GM20000 (cell line): ENCODE measurements at places on chromosomes 3 and 15.

GRCh38 chr15:85402195-85402881 is 21.9 kb downstream of the AKAP13 start:
- DNase-seq: no peak

DNA sequence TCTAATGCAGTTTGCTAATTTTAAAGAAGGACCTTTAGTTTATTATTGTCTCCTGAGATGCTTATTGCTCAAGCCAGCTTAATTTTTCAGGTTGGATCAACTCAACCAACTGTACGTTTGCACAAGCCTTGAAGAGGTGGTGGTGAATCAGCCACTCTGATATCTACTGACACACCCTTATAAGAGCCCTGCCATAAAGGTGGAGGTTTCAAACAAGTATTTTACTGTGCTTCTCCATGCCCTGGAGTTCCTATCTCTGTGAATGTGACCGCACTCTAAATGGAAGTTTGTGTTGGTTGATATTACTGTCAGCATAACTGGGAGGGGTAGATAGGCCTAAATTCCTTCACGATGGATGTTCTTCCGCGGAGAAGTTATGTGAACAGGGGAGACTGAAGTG is 297.3 kb upstream of the UBE2E1 start:
- no peak for DNase-seq

GRCh38 chr3:98130421-98130820 is at the start of gene OR5H1:
Gene OR5H1, plus strand, starts transcription at chr3:98130721. Its CDS starts 1,977 bp downstream, at chr3:98132698.
- DNase-seq: no peak

DNA sequence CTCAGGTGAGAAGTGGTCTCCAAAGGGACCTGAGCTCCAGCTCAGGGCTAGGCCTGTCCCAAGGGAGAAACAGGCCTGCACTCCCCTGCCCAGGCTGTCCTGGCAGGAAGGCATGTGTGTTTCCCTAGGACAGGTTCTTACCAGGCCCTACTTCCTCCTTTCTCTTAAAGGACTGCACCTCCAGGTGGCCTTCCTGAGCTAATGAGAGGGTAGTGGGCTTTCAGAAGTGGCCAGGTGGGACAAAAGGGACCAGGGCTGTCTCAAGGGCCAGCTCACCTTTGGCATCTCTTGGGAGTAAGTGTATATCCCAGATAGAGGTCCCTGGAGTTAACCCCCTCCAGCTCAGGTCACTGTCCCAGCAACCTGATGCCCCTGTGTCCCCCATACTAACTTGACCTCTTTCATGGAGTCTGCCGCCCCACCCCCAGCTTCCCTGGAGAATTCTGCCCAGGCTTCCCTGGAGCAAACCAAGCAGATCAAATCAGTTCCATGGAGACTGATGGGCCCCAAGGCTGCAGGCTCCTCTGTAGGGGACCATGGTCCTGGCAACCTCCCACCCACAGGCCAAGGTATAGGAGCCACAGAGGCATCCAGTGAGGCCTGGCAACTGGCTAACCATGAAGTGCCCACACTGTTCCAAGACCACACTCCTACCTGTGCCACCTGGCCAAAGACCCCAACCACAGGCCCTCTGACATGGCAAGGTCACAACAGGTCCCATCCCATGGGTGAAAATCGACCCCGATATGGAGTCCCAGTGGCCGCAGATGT is 67.6 kb downstream of the ZNF445 start:
- DNase-seq: no peak

DNA sequence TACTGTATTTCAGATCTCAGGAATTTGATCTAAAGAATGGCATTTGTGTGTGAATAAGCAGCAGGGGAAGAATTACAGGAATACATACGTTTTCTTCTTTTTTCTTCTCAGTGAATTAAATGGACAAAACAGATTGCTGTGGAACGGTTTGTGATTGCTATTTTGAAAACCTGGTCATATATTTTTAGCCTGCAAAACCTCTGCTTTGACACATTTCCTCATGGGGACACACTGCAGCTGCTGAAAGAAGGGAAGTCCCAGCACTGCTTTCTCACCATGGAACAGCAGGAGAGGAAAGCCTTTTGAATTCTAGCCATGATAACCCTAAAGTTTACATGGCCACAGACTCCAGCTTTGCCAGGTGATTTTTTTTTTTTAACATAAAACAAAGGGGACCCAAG is 315.0 kb downstream of the OXSM start:
- no peak for DNase-seq

DNA sequence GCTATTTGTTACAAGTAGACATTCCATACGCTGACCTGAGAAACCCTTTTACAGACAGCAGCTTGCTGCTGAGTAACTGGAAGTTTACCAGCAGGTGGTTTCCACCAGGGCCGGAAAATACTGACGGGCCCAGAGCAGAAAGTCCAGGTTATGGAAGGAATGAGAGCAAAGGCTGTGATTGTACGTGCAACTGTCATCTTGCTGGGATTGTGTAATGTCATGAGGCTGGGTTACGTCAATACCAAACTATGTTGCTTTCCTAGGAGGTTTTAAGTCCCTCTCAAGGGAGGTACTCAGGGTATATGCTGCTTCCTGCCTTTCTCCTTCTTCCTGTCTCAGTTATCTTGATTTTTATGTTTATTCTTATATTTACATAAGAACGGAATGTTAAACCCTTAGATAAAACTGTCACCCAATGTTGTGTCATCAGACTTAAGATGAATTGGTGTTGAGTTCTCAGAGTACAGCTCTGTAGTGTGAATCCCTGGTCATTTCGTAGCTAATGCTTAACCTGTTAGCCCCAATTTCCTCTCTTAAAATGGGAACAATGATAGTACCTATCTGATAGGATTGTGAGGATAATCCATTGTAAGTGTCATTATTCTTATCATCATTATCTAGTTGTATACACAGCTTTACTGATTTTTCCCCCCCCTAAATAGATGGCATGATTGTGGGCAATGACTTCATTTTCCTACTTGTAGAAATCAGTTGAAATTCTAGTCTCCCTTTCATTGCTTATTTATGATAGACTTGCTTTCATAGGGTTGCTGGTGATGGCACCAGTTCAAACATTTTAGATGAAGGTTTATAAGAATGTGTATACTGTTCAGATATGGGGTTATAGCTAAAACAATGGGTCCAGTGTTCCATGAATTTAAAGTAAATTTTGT is 101.4 kb downstream of the FNDC3B start:
- no peak for DNase-seq

DNA sequence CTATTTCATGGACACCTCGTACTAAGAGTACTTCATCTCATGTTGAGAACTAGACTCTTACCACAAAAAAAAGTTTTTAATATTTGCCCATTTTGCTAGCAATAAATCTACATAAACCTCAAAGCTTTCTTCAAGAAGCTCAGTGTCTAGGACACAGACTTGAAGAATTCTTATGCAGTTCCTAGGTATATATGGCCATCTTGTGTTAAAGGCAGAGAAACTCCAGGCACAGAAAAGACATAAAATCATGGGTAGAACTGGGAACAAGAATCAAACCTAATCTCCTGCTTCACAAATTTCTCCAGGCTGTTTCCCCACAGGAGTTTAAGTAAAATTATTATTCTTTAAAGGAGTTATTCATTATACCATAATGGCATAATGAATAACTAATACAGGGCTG is 4.4 kb downstream of the MBD4 start:
- DNase-seq: no peak

GRCh38 chr15:69297642-69298353 is 914 bp upstream of the PAQR5 start:
- DNase-seq: no peak

DNA sequence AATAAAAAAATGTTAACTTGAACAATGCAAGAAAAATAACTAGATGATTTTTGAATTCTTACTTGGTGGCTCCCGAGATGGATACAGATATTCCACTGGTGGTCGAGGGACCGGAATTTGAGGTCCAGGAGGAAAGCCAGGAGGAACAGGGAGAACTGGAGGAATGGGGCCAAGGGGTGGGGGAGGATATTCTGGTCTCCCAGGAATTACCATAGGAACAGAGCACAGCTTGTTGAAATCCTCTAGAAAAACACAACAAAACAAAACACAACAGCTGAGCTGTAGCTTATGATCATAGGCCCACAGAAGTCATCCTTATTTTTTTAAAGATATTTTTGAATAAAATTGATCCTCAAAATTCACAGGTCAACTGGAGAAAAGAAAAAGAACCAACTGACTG is 129.4 kb downstream of the FBN1 start:
- no peak for DNase-seq

- no peak for DNase-seq
These were observed 1042.7 kb downstream of the PLOD2 start for GRCh38 chr3:145118303-145118702.

DNA sequence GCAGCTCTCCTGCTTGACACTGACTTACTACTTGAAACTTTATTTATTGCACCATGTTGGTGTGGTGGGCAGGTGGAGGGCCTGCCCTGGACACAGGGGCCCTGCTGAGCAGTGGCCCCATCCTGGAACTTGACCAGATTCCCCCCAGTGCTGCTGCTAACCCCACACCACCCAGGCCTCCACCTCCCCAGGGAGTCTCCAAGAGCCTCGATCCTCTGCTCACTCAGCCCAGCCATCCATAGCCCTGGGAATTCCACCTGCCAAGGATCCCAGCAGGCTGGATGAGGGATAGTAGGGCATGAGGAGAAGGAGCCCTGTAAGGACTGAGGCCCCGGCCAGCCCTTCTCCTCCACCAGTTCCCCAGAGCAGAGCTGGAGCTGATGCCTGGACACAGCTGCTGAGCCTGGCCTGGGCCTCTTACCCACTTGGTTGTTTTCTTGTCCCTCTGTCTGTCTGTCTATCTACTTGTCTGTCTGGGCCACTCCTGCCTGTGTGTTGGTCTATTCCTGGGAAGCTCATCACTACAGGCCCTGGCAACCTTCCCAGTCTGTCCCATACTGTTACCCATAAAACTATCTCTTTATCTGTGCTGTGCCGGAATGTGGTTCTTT is 2.8 kb downstream of the CHAC1 start:
- no peak for DNase-seq

DNA sequence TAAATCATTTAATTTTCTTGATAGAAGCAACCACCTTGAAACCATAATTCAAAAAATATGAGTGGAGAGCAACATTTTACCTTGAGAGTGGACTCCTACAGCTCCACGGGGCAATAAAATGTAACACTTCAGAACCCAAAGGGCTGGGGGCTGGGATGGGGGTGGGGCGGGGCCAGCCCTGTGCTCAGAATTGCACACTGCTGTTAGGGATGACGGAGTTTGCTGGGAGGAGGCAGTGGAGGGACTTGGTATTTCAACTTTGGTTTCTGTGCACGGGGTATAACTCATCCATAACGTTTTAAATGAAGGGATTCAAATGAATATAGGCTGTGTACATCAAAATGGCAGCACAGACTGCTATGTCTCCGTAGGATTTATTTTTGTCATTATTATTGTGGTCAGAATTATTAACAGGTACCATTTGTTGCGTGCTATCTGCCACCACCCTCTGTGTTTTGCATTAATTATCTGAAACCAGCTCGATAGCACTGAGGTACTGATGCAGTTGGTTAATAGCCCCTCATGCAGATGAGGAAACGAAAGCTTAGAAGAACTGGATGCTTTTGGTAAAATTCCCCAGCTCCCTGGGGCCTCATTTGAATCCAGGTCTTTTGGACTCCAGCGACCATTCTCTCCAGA is 29.4 kb upstream of the WNT5A start:
- no peak for DNase-seq

GRCh38 chr15:41013691-41014414 is 60.6 kb downstream of the CHAC1 start:
- DNase-seq: peak; percentile 42

GRCh38 chr3:168134931-168135330 is 39.2 kb upstream of the GOLIM4 start:
- DNase-seq: no peak

GRCh38 chr3:114111060-114111770 is 54.7 kb downstream of the QTRT2 start:
- DNase-seq: no peak

DNA sequence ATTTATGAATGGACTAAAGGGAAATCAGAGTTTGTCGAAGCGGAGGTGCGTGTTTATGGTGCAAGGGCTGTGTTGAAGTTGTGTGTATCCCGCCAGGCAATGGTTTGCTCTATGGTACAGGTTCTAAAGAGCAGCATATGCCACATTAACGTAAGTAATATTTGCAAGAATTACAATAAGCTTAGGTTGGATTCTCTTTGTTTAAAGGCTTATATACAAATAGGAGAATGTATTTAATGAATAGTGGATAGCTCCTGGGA is 800 bp downstream of the EPHA3 start:
- DNase-seq: no peak

DNA sequence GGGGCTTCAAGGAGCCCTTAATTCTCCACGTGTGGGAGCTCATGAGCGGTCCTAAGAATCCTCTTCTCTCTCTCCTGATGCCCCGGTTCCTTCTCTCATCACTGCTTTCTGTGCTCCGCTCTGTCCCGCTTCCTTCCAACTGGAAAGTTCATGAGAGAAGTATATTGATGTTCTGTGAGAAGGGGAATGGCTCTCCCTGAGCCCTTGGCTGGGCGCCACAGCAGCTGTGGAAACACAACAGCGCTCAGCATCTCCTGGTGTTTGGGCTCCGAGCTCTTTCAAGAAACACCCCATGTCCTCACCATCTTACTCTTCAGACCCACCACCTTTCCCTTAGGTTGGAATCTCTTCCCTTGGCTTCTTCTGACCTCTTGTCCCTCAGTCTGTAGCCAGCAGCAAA is 161.7 kb downstream of the VGLL4 start:
- no peak for DNase-seq

GRCh38 chr3:100352296-100353231 is 18.0 kb downstream of the NIT2 start:
- no peak for DNase-seq

DNA sequence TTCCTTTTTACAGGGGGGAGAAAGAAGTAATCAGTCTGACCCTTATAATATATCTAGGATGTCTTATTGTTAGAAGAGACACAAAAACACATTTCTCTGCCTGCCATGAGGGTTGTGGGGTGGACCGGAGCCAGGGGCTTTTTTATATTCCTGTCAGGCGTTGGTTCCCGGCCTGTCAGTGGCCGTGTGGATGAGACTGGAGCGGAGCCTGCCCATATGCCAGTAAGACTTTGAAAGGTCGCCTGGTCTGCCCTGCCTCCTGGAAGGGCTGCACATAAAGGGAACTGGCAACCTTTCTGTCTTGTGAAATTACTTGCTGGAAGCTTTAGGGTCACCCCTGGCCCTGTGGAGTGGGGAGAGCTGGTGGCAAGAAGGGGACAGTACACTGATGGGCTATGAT is 34.7 kb downstream of the MAP3K13 start:
- DNase-seq: no peak

DNA sequence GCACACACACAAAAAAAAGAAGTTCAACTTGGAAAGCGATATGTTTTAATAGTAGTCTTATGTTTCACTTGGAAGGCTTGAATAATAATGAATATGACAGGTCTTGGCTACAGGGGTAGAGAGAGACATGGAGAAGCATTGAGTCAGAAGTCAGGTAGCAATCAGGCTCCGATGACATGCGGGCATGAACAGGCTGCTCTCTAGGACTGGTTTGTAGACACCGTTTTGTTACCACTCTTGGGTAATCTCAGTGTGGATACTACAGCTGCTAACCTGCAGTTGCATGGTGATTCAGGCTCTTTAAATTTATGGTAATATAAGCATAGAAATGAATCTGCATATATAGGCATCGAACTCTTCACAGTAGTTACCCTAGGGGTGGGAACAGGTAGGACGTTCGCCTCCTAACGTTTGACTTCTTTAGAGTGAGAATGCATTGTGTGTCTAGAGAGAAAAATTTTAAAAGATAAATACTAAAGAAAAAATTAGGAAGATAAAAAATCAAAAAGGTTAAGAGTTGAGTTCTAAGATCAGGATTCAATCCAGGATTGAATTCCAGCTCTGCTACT is 241.6 kb upstream of the KBTBD8 start:
- no peak for DNase-seq

GRCh38 chr3:42290966-42291714 is 25.2 kb upstream of the CCK start:
- DNase-seq: no peak
